ENCODE measurements at places on chromosomes 1 and 21.

GRCh38 chr1:93302078-93302477 lies 43.6 kb upstream of the DR1 start:
- H3K27me3 ChIP-seq, result no peaks in the 10 kb centered on the region
- H3K4me1 ChIP-seq, result no peaks in the 10 kb centered on the region
- H3K36me3 ChIP-seq, result no peaks in the 10 kb centered on the region

DNA sequence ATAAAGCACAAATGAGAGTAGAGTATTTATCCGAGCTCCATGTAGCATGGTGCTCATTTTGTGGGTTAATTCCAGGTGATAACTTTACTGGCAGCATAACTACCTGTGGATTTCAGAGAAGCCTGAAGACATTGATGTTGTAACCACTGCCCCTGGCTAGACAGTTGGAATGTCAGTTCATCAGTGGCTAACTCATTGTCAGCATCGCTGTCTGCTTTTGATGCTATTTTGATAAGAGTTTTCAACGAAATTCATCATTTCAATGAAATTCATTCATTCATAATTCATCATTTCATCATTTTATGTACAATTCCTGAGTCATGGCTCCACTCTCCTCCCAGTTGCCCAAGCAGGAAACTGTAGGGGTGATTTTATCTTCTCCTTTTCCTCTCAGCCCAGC lies 34.4 kb downstream of the HSD3B1 start:
- DNase-seq, result no peak
- H3K27me3 ChIP-seq, result no peaks in the 10 kb centered on the region
- H3K27ac ChIP-seq, result no peak overlapping the region
- no peaks in the 10 kb centered on the region for H3K36me3 ChIP-seq
- no peaks in the 10 kb centered on the region for H3K4me1 ChIP-seq

GRCh38 chr1:29675481-29676263 lies 439.4 kb downstream of the PTPRU start:
- H3K27ac ChIP-seq, result no peak overlapping the region
- no peaks in the 10 kb centered on the region for H3K36me3 ChIP-seq
- DNase-seq, result no peak
- H3K4me1 ChIP-seq, result no peaks in the 10 kb centered on the region

DNA sequence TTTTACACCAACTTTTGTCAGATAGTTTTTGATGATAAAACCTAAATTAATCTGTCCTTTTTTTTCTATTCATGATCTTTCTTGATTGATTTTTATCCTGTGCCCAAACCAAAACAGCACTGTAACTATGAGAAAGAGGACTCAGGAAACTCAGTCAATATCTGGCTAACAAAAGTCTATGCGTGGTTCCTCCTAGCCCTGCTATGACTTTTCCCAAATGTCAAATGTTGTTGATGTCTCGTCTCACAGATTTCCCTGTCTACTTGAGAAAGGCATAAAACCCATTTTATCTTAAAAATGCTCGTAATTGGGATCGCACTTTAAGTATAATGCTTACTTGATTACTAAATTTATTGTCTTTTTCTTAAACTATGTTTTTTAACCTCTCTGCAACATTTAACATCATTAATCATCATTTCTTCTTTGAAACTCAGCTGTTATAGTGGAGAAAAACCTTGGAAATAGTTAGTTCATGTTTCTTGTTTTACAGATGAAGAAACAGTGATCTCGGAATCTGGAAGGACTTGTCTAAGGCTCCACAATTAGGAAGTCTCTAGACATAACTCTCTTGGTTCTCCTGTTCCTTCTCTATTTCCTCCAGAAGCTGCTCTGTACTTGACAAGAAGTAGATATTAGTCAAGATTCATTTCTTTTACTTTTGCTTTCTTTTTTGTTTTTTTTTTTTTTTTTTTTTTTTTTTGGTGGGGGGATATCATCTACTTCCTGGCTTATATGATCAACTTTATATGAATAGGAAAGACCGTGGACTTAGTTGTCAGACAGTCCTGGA lies 26.2 kb upstream of the PTPRC start:
- H3K36me3 ChIP-seq, result no peaks in the 10 kb centered on the region
- no peak overlapping the region for H3K27ac ChIP-seq
- H3K27me3 ChIP-seq, result no peaks in the 10 kb centered on the region

- DNase-seq, result no peak
- no peaks in the 10 kb centered on the region for H3K27me3 ChIP-seq
- H3K4me1 ChIP-seq, result peaks cover 14% of the 10 kb centered on the region
Measured at GRCh38 chr1:202143768-202144401, 652 bp downstream of the ARL8A start.

Data from testis (tissue), 5 donors.